ENCODE measurements at places on chromosomes 2 and 18. TPM values are rescaled to one million over a fixed set of nuclear protein-coding genes. Genes with fewer than 3 reads are reported as not detected.

GRCh38 chr2:102950371-102950946 lies 188.6 kb downstream of the TMEM182 start:
- H3K4me1 ChIP-seq = no peaks in the 10 kb centered on the region
- no peak for DNase-seq
- no peak overlapping the region for H3K4me3 ChIP-seq
- H3K27ac ChIP-seq = no peak overlapping the region
- no peaks in the 10 kb centered on the region for H3K36me3 ChIP-seq

DNA sequence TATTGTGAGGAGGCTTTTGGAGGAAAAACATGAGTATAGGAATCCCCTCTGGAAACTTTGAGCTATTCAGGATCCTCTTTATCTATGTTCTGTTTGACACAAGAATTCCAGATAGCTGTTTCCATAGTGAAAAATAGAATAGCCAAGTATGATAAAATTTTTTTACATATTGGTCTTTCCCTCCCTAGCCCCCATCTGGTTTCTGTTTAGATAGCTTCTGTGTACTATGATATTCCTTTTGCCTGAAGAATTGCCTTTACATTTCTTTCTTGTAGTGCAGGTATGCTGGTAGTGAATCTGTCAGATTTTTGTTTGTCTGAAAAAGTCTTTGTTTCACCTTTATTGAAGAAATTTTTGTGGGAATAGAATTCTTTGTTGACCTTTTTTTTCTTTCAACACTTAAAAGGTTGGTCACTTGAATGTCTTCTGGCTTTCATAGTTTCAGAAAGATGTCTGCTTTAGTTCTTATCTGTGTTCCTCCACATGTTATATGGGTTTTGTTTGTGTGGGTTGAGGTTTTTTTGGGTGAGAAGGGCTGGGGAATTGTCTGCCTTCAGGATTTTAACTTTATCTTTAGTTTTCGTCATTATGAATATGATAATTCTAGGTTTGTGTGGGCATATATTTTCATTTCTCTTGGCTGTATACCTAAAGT lies 29.9 kb upstream of the FBLN7 start:
- H3K4me3 ChIP-seq = no peak overlapping the region
- H3K36me3 ChIP-seq = peaks cover 77% of the 10 kb centered on the region
- no peak for DNase-seq
- H3K27me3 ChIP-seq = no peaks in the 10 kb centered on the region
- H3K27ac ChIP-seq = no peak overlapping the region
- H3K4me1 ChIP-seq = no peaks in the 10 kb centered on the region

- peaks cover 26% of the 10 kb centered on the region for H3K4me1 ChIP-seq
- H3K36me3 ChIP-seq = no peaks in the 10 kb centered on the region
- no peaks in the 10 kb centered on the region for H3K27me3 ChIP-seq
- H3K4me3 ChIP-seq = no peak overlapping the region
- no peak for DNase-seq
These were observed 3.0 kb downstream of the SLC35F6 start for GRCh38 chr2:26767129-26767528.

The PLGLB1 gene
- 8.4 TPM for total RNA-seq

The CAVIN2 gene
- 0.80 TPM for total RNA-seq

- H3K27me3 ChIP-seq = peaks cover 12% of the 10 kb centered on the region
- no peak overlapping the region for H3K27ac ChIP-seq
- no peak for DNase-seq
- H3K4me1 ChIP-seq = peaks cover 3% of the 10 kb centered on the region
These were observed 2.0 kb downstream of the SNORC start for GRCh38 chr2:232871835-232872736.

The CNDP1 gene
- 0.75 TPM for total RNA-seq

DNA sequence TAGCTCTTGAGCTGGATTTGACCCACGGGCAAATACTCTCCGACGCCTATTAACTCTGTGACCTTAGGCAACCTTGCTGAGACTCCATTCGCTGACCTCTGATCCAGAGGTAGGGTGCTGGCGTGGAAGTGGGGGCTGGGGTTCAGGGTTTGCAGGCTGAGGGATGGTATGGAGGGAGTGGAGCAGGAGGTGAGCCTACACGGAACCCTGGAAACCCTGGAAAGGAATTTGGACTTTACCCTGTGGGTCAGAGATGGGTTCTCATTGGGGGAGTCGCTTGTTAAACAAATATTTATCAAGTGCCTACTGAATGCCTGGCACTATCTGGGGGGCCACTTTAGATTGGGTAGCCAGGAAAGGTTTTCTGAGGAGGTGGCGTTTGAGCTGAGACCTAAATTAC lies 58.2 kb upstream of the FZD7 start:
- no peaks in the 10 kb centered on the region for H3K27me3 ChIP-seq
- DNase-seq = no peak
- H3K27ac ChIP-seq = no peak overlapping the region
- peaks cover 46% of the 10 kb centered on the region for H3K4me1 ChIP-seq
- no peaks in the 10 kb centered on the region for H3K36me3 ChIP-seq
- no peak overlapping the region for H3K4me3 ChIP-seq

DNA sequence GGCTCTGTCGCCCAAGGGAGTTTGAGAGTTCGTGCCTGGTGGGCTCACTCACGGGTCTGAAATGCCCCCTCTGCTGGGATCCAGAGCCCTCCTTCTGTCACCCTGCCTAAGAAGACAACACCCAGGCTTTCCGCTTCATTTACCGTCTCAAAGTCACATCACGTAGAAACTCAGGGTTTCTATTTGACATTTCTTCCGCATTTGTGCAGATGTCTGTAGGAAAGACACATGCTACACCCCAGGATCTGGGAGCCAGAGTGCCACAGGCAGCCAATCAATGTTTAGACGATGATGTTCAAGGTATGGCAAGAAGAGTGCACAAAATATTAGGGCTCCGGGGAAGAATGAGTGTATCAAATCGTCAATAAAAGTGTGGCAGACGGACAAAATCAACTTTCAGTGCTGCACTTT lies 24.4 kb upstream of the ACKR3 start:
- H3K4me1 ChIP-seq = peaks cover 2% of the 10 kb centered on the region
- H3K27me3 ChIP-seq = no peaks in the 10 kb centered on the region
- H3K36me3 ChIP-seq = peaks cover 6% of the 10 kb centered on the region
- DNase-seq = no peak
- no peak overlapping the region for H3K4me3 ChIP-seq

DNA sequence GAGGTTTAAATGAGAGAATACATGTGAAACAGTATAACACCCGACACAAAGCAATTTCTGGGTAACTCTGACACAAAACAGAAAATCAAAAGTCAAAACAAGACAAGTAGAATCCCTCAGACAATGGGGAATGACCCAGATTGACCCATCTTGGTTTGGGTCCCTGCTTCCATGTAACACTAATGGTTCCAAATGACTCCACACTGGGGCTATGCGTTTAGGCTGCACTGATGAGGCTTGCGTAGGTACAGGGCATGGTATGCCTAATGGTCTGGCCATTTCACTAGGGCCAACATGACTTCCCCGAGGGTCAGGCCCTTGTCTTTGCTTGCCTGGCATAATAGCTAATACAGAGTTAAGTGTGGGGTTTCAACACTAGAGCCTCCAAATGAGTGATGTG lies 27.2 kb upstream of the NFE2L2 start:
- H3K4me3 ChIP-seq = no peak overlapping the region
- H3K4me1 ChIP-seq = peaks cover 9% of the 10 kb centered on the region
- no peak overlapping the region for H3K27ac ChIP-seq

The CHST9 gene
- 2.4 TPM for total RNA-seq

DNA sequence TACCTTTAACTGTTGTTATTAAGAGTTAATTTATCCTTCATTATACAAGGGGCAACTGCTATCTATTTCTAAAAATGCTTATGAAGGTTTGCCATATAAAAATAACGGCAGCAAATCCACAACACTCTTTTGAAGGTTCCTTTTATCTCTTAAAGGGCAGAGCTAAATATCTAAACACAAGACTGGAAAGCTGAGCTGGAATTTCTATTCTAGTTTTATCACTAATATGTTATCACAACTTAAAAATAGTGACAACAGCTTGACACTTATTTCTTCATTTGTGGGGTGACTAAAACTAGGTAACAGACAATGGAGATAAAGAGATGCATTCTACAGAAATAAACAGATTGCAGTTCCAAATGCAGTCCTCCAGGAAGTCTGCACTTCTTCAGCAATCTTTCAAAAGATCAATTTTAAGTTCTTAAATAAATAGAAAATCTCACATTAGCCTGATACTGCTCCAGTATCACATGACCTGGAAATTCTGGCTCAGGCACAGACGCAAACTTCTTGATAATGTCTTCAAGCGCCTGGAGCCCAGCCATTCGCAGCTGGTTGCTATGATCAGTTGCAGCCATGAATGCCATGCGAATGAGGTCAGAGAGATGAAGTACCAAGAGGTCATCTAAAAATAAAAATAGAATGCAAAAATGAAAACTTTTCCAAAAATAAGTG lies 54.0 kb upstream of the STRN start:
- H3K27me3 ChIP-seq = no peaks in the 10 kb centered on the region
- peaks cover 17% of the 10 kb centered on the region for H3K4me1 ChIP-seq
- DNase-seq = peak; percentile 50
- H3K36me3 ChIP-seq = peaks cover 22% of the 10 kb centered on the region
